ENCODE measurements at places on chromosomes 11 and 22.

- DNase-seq, result no peak
These were observed 43.6 kb downstream of the TMEM135 start for GRCh38 chr11:87081358-87081757.

DNA sequence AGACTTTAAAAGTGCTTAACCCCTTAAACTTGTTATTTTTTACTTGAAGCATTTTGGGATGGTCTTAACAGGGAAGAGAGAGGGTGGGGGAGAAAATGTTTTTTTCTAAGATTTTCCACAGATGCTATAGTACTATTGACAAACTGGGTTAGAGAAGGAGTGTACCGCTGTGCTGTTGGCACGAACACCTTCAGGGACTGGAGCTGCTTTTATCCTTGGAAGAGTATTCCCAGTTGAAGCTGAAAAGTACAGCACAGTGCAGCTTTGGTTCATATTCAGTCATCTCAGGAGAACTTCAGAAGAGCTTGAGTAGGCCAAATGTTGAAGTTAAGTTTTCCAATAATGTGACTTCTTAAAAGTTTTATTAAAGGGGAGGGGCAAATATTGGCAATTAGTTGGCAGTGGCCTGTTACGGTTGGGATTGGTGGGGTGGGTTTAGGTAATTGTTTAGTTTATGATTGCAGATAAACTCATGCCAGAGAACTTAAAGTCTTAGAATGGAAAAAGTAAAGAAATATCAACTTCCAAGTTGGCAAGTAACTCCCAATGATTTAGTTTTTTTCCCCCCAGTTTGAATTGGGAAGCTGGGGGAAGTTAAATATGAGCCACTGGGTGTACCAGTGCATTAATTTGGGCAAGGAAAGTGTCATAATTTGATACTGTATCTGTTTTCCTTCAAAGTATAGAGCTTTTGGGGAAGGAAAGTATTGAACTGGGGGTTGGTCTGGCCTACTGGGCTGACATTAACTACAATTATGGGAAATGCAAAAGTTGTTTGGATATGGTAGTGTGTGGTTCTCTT lies 2.8 kb downstream of the MALAT1 start:
- no peak for DNase-seq

GRCh38 chr22:20009582-20010306 lies 6.9 kb downstream of the ARVCF start:
- DNase-seq, result no peak

- DNase-seq, result no peak
These were observed 16.7 kb upstream of the MDK start for GRCh38 chr11:46364791-46365190.

- DNase-seq, result no peak
These were observed 3.3 kb downstream of the SGSM1 start for GRCh38 chr22:24809331-24809730.

DNA sequence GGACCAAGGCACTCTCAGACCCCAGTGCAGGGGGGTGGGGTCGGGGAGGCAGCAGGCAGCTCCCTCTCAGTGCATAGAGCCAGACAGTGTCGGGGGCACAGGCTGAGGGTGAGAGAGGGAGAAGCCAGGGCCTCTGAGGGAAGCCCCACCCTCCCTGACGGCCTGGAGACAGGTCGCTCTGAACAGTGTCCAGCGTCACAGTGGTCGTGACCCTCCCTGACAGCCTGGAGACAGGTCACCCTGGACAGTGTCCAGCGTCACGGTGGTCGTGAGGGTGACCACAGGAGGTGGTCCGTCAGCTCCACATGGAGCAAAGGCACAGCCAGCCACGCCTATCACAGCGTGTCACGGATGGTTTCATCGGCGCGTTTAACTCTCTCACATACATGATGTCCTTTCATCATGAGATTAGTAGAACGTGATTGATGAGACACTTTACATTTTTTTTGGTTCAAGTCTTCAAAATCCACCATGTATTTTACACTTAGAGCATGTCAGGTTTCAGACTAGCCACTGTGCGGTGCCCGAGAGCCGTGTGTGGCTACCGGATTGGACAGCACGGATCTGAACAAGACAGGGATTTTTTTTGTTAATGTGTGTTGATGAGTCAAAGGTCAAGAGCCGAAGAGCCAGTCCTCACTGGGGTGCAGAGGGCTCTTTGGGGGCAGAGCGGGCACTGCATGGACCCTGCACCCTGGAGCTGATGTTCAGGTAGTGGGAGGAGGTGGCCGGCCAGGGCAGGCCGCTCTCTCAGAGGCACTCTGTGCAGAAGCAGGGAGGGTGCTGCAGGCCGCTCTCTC lies 23.9 kb upstream of the PANX2 start:
- DNase-seq, result no peak

GRCh38 chr22:48403521-48404403 lies 1423.9 kb downstream of the BRD1 start:
- DNase-seq, result no peak

DNA sequence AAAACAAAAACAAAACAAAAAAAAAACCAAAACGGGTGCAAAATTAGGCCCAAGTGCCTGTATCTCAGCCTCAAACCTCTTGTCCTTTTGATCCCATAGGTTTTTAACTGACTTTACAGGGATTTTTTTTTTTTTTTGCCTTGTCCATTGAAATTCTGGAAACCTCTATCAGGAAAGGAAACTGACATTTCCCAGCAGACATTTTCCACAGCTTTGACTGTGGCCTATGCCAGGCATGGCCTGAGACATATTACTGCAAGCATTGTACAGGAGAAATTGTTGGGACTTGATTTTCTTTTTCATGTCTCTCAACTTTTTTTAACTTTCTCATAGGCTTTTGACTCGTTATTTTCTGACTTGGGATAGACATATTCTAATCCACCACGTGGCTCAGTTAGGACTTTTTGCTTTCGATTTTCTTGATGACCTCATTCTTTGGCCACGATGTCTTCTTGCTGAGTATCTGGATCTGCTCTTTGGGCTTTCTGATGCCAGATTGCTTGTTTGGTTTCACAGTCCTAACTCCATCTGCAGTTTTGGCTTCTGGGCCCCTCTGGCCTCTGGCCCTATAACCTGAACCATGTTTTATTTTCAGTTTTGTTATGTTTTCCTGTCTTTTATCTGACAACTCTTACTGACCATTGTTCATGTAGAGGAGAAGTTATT lies 336.1 kb upstream of the C11orf87 start:
- no peak for DNase-seq

DNA sequence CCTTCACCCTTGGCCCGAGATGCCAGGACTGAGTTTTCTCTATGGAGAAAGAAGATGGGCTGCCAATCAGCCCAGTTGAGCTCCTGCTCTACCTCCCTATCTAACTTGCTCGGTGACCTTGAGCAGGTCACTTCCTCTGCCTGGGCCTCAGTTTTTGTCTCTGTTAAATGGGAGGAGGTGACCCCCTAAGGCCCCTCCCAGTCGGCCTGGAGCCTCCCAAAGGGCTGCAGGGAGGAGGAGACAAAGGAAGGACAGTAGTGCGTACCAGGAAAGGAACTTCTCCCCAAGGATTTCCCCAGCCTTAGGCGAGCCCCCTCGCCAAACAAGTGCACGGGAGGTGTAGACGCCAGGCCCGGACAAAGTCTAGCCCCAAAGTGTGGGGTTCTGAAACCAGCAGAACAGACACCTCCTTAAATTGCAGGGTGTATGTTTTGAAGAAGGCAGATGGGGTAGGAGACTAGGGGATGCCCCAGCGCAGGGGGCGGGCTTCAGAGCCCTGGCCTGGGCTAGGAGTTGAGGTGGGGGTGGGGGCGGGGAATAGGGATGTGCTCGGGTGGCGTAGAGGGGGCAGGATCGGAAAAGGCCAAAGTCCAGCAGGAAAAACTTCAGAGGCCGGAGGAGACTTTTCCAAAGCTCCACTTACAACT lies 1.0 kb downstream of the CBX7 start:
- DNase-seq, result no peak

GRCh38 chr11:86274503-86274902 lies 27.5 kb upstream of the HIKESHI start:
- DNase-seq, result no peak

GRCh38 chr22:32676191-32676590 lies 125.3 kb upstream of the TIMP3 start:
- no peak for DNase-seq

DNA sequence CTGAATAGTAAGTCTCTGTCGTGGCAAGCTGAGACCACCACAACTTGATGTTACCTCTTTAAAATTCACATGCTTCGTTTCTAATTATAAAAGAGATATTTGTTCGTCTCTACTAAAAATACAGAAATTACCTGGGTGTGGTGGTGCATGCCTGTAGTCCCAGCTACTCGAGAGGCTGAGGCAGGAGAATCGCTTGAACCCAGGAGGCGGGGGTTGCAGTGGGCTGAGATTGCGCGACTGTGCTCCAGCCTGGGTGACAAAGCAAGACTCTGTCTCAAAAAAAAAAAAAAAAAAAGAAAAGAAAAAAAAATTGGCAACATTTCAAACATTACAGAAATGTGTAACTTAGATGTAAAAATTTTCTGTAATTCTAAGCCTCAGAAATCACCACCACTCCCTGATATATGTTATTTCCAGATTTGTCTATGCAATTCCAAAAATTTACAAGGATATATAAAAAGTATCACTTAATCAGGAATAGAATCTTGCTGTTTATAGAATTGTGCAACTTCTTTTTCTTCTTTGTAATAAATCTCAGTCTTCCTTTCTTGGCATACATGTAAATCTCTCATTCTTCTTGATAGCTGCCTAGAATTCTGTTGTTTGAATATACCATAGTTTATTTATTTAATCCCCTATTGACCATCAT lies 37.3 kb downstream of the C11orf96 start:
- DNase-seq, result no peak

- no peak for DNase-seq
These were observed 26.4 kb downstream of the ADAMTS15 start for GRCh38 chr11:130474637-130475400.

GRCh38 chr11:95727620-95728019 lies 62.0 kb downstream of the FAM76B start:
- DNase-seq, result no peak

DNA sequence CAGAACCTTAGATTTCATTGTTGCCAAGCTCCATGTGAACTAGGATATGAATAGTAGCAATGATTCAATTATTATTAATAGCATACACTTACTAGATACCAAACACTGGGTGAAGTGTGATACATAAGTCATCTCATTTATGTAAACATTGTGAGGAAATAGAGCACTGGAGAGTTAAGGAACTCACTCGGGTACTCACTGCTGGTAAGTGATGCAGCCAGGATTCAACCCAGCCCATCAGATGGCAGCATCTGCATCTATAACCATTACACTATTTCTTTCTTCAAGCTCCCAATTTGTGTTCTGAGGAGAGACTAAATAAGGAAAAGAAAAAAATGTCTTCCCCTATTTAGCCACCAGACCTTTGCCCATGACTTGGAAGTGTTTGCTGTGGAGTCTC lies 10.2 kb upstream of the ALG8 start:
- DNase-seq, result no peak

GRCh38 chr11:83693306-83693992 lies 407.3 kb upstream of the CCDC90B start:
- DNase-seq, result no peak

- no peak for DNase-seq
These were observed 79.3 kb downstream of the SGSM3 start for GRCh38 chr22:40449676-40450035.

GRCh38 chr11:96313163-96313562 lies 29.8 kb downstream of the MAML2 start:
- DNase-seq, result no peak

DNA sequence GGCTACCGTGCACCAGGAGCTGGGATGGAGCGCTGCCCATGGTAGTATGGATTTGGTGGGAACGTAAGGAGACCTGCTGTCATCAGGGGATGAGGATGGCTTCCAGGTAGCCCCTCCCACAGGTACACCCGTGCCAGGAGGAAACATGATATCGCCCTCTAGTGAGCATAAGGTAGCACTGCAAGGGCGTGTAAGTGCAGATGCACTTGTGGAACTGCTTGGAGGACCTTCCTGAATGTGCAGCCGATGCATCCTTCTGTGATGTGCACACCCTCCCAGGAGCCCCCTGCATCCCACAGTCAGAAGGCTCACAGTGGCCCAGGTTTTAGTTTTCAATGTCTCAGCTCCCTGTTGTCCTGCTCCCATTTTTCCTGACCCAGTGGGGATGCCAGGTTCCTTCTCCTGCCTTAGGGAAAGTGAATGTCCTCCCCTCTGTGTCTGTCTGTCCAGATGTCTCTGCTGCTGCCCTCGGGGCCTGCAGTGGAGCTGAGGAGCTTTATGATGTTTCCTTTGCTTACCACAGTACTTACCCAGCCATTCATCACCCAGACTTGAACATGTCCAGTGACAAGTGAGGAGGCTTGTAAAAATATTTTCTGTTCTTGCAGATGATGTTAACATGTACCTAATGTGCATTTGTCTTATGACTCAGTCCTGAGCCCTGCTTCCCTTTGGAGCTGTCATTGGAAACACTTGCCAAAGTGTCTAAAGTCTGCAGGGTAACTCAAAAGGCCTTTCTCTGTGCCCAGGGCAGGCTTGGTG lies 49.2 kb downstream of the DBX1 start:
- DNase-seq, result peak; percentile 65

DNA sequence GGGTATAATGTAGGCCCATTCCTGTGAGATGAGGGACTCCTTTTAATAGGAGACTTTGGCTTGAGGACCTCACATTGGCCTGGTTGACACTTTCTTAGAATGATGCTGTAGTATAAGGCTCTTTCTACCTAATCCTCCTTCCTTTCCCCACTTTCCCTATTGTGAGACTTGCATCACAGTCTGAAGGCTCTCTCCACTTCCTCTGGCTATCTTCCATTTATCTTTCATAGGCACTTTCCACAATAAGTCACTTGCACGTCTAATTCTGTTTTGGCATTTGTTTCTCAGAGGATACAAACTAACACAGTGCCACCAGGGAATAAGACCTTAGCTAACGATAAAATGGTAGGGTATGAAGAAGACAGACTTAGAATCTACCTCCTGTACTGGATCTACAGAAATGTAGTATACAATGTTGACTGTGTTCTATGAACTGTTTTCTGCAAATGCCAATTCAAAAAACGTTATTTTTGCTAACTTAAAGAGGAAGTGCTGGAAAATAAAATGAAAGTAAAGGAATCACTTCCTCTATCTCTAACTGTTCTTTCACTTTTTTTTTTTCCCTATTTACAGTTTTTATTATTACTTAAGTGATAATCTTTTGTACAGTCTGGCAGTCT lies 17.9 kb upstream of the PDE3B start:
- peak; percentile 22 for DNase-seq
